ENCODE measurements at places on chromosomes 7 and 10.

- DNase-seq: no peak
Observed at GRCh38 chr10:43278216-43278615, 11.4 kb upstream of the RASGEF1A start.

- DNase-seq: no peak
Observed at GRCh38 chr10:123021517-123021916, 12.7 kb downstream of the ACADSB start.

DNA sequence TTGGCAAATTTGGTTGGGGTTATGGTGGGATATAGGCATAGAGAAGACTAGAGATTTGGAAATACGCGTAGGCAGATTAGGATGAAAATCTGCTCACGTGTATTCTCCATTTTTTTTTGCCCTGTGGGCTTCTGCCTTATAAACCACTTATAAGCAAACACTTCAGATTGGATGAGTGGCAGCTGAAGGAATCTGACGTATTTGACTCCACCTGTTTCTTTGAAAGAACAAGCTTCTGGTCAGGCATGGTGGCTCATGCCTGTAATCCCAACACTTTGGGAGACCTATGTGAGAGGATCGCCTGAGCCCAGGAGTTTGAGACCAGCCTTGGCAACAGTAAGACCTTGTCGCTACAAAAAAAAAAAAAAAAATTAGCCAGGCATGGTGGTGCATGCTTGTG lies 5.1 kb downstream of the STK31 start:
- DNase-seq: no peak

- no peak for DNase-seq
Observed at GRCh38 chr10:101773923-101774588, 1.9 kb downstream of the FGF8 start.

DNA sequence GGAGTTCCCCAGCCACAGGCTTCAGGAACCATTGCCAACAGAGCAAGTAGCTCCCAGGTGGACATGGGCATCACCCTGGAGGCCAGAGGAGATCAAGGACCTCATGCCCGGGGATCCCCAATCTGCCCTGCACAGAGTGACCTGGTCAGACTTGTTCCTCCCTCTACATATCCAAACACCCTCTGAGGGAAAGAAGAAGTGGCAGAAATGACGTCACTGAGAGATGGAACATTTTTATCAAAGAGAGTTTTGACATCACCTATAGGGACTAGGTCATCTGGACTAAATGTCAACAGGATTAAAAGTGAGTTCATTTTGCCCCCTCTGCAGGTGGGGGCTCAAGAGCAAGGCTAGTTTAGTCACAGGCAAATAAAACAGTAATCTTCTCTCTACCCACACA lies 273.7 kb downstream of the SKAP2 start:
- DNase-seq: no peak

DNA sequence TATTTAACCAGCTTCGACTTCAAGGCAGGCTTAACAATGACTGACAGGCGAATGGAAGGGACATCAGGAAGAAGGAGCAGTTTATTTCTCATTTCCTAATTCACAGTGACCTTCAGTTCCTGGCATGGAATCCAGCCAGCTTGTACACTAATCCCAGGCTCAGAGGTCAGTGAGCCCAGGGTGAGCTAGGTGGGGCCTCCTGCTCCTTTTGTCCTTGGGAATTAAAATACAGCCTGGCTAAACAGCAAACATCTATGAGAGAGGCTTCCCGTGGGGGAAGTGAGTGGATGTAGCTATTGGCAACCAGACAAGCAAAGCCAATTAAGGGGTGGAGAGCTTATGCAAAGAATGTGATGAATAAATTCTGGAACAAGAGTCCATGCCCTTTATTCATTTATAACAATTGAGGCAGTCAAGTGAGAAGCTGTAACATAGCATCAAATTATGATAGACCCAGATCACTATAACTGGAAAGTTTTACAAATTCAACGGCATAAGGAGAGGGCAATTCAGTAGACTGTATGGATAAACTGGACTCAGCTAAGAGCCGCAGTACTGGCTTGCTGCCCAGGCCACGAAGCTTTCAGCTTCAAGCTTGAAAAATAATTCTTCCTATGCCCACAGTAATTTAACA lies 57.1 kb downstream of the STK17A start:
- no peak for DNase-seq

- DNase-seq: no peak
Observed at GRCh38 chr10:90319188-90319914, 538.5 kb downstream of the HTR7 start.

GRCh38 chr7:129828078-129828762 lies 124.5 kb downstream of the UBE2H start:
- no peak for DNase-seq

DNA sequence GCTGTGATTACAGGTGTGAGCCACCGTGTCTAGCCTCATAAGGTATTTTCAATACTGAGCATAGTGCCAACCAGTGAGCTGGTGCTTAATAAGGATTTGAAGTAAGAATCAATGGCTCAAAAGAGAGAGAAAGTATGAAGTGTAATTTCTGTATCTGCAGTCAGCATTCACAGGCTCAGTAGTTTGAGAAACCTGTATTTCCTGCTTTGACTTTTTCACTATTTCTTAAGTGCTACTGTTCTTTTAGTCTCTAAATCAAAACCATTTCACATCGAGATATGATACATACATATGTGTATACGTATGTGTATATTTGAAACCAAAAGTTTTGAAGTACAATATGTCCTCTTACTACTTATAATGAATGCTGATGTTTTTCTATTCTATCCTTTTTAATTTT lies 189.9 kb downstream of the PPP1R9A start:
- no peak for DNase-seq

Data from activated naive CD4-positive, alpha-beta T cell (primary cell).